ENCODE measurements at places on chromosomes 1 and 21.

DNA sequence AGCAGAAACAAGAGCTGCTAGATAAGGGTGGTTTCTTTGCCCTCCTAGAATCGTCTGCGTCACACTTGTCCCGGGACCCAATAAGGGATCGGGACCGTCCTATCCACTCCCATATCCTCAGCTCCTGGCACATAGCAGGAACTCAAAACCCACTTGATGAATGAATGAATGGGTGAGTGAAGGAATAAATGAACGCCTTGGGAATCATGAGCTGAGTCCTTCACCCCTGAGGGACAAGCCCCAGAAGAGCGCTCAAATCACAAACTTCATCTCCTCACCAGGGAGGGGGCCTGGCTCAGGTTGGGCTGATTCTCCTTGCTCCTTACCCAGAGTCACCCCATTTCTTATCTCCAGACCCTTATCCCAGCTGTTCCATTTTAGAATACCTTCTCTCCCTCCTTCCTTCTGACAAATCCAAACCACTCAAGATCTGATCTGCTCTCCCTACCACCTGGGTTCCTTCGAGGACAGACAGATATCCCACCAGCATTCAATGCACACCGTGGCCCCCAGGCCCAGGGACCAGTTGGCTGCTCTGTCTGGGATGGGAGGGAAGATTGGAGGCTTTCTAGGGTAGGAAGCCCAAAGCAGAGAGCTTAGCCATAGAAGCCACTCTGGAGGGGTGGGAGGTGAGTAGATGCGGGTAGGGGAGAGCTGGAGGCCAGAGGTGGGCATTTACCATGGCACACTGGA, 643 bp upstream of the MOB3C start:
- no peak for DNase-seq

- DNase-seq = no peak
These were observed 15.1 kb downstream of the KIAA1614 start for GRCh38 chr1:180927841-180928240.

DNA sequence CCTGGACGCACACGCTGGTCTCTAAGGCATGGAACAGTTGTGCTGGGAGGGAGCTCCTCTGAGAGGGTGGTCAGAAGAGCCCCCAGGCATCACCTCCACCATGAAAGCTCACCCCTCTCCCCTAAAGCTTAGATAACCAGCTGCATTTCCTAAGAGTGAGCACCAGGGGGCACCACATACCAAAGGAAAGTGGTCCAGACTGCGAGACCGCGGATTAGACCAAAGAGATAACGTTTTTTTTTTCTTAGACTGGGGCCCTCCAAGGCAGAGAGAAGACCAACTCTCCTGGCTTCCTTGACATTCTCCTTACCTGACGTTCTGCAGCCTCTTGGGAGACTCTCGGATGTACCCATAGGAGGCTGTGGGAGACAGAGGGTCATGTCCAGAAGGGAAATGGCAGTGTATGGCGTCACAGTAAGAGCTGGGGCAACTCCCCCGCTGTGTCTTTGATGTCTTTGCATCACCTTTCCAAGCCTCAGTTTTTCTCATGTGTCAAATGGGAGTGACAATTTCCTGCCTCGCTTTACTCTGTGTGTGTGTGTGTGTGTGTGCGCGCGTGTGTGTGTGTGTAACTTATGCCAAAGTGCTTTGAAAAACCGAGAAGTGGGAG, 12.3 kb upstream of the IFNLR1 start:
- peak; percentile 77 for DNase-seq

- DNase-seq = no peak
These were observed 3.9 kb upstream of the CD101 start for GRCh38 chr1:116997636-116998035.

GRCh38 chr1:110643879-110644472, 30.8 kb downstream of the KCNA3 start:
- no peak for DNase-seq

DNA sequence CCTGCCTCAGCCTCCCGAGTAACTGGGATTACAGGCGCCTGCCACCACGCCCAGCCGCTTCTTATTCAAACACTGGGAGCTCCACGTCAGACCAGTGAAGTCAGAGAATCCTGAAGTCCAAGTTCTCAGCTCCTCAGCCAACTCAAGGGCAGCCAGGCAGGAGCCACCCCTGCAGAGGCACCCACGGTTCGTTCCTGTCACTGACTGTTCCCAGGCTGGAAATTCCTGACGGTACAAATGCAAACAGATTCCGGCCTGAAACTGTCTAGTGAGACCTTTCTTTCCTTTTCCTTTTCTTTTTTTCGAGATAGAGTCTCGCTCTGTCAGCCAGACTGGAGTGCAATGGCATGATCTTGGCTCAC, 11.7 kb downstream of the SLC35E2B start:
- no peak for DNase-seq

DNA sequence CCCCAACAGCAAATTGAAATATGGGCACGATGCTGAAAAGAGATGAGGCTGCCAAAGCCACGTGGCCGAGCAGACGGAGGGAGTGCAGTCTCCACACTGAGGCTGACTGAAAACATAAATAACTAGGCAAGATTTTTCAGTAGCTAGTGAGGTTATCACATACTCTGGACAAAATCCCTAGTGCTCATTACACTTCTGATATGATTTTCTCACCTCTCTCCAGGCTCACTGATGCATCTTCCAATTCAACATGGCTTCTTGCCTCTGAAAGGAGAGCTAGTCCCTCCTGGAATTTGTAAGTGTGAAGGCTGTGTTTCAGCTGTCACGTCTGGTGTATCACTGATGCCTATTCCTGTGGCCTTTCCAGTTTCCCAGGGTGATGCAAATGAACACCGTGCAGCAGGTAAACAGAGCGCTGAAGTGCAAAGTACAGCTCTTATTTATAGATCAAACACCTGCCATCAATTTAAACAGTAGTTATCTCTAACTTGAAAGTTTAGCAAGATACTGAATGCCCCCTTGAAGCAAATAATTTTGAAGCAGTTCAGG, 656.1 kb downstream of the KIF26B start:
- no peak for DNase-seq

DNA sequence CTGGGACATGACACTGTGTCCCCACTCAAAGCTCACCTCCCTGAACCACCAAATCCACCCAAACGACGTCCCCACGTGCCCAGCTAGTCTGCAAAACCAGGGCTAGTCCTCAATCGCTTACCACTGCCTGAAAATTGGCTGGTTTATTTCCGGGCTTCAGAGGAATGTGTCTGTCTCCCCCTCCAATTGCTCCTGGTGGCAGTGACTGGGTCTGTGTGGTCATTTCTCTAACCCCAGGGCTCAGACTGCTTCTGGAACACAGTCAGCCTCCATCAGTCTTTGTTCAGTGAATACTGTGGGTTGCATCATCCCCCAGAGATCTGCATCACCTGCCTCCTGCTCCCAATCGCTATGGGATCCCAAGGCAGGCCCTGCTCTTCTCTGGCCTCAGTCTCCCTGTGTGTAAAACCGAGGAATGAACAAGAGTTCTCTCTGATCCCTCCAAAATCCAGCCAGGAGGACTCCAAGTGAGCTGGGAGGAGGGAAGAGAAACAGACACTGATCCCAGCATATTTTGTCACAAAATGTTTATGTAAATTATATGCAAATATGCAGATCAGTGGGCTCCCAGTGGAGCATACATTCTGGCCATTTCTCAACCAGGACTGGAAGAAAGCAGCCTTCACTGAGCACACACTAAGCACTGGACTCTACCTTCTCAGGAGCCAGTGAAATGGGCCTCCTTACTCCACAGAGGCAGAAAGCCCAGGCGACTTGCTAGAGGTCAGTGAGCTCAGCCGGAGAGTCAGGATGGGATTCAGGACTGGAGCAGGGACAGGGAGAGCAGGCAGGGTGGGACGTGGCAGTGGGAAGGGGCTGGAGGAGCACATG, 20.9 kb downstream of the SDC3 start:
- DNase-seq = no peak

- DNase-seq = no peak
These were observed 371 bp upstream of the ODF2L start for GRCh38 chr1:86396498-86396890.

GRCh38 chr1:231612393-231613089, 14.0 kb upstream of the DISC1 start:
- DNase-seq = peak; percentile 84

- DNase-seq = no peak
These were observed 21.8 kb upstream of the COL18A1 start for GRCh38 chr21:45383111-45383614.

GRCh38 chr1:14262637-14263036, 335.8 kb upstream of the KAZN start:
- DNase-seq = no peak

DNA sequence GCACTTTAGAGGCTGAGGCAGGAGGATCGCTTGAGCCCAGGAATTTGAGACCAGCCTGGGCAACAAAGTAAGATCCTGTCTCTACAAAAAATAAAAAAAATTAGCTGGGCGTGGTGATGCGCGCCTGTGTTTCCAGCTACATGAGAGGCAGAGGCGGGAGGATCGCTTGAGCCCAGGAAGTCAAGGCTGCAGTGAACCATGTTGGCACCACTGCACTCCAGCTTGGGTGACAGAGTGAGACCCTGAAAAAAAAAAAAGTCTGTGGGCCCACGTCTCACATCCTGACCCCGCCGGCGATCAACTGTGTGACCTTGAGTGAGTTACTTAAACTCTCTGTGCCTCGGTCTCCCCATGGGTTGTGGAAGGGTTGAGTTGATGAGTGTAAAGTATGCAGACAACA, 12.7 kb upstream of the ZBTB21 start:
- no peak for DNase-seq

DNA sequence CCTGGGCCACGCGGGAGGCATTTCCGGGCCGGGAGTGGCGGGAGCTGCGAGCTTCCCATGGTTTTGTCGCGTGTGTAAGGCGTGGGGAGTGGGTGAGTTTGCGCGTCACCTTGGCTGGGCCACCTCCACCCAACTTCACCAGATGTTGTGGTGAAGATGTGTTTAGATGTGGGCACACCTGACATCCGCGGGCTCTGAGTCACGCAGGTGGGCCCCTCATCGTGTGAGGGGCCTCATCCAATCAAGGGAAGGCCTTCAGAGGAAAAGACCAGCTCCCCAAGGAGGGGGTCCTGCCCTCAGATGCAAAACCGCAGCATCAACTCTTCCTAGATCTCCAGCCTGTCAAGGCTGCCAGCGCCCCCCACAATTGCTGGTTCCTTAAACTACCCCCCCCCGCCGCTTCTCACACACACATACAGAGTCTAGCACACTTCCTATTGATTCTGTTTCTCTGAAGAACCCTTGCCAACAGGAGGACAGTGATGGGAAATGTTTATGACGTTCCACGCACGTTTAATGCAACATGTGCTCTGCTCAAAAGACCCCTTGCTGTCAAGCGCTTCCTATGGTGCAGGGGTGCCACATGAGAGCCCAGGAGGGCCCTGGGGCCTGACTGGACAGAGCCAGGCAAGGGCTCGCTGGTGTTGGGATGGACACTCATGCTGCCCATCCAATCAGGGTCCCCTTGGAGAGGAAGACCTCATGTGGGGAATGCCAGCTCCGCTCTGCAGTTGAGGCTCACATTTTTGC, 11.9 kb downstream of the ACTRT2 start:
- no peak for DNase-seq

DNA sequence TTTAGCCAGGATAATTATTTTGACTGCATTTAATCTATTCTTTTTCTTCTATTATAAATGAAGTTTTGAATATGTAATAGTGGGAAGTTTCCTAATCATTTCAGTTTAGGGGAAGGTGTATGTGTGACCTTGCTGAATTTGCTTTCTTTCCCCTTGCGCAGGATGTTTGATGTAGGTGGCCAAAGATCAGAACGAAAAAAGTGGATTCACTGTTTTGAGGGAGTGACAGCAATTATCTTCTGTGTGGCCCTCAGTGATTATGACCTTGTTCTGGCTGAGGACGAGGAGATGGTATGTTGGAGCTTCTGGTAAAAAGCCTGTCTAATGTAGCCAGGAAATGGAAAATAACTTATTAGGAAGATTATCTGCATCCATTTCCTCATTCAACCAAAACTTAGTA, 33.4 kb downstream of the GNAT2 start:
- DNase-seq = no peak

- no peak for DNase-seq
These were observed 1.9 kb downstream of the SSBP3 start for GRCh38 chr1:54404263-54404662.

- no peak for DNase-seq
These were observed 31.1 kb downstream of the MRAP start for GRCh38 chr21:32329776-32330175.

DNA sequence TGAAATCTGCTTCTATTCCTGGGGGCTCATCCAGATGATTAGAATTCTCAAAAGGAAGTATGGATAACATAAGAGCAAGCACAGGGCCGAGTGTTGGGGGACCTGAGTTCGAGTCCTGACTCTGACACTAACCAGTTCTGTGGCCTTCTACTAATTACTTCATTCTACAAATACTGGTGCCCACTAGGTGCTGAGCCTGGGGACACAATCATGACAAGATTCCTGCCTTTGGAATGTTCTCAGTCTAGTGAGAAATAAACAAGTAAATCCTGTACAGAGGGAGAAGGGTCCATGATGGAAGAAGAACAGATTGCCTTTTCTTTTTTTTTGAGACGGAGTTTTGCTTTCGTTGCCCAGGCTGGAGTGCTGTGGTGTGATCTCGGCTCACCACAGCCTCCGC, 2.2 kb upstream of the NUAK2 start:
- no peak for DNase-seq

GRCh38 chr1:109761227-109762038, 2.3 kb downstream of the EPS8L3 start:
- no peak for DNase-seq

DNA sequence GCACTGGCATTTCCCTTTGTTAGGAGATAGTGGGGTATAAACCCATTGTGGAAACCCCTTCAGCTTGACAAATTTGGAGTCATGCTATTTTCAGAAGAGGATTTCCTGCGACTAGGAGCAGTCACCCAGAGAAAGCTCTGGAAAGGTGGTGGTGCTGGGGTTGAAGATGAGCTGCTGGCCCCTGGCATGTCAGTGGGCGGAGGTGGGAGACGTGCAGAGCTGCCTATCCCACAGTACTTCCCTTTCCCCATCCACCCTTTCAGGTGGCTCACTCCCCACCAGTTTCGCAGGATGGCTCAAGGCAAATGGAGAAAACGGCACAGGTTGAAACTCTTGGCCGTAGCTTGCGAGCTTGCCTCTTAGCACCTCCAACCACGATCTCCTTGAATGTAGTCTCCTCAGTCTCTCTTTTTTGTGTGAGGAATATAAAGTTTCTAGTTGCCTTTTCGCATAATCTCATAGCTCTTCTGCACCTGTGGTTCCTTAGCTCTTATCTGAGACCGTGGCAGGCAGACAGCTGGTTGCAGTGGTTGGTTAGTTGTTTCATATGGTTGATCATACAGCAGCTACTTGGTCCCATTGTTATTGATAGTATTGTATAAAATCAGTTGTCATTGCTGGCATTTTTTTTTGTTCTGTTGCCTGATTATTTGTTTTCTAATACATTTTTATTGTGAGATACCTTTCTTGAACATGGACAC, 48.2 kb downstream of the ADARB1 start:
- DNase-seq = no peak

GRCh38 chr1:23651069-23651808, 40.4 kb upstream of the RPL11 start:
- no peak for DNase-seq

GRCh38 chr1:156368889-156369684, at the start of gene RHBG:
Gene RHBG, plus strand, starts transcription at chr1:156369211. Its CDS starts 39 bp downstream, at chr1:156369250.
- DNase-seq = no peak
